MCF 10A (cell line): ENCODE measurements at places on chromosomes 4 and X.
A peak's percentile ranks its signal among the peaks of the same experiment; 100 is the strongest.

GRCh38 chr4:97153042-97153441 is 990.2 kb downstream of the STPG2 start:
- DNase-seq, result peak; percentile 42

- DNase-seq, result no peak
These were observed 331.5 kb upstream of the EMCN start for GRCh38 chr4:100849319-100849718.

GRCh38 chrX:119145241-119145653 is 17.6 kb upstream of the KIAA1210 start:
- DNase-seq, result peak; percentile 43

DNA sequence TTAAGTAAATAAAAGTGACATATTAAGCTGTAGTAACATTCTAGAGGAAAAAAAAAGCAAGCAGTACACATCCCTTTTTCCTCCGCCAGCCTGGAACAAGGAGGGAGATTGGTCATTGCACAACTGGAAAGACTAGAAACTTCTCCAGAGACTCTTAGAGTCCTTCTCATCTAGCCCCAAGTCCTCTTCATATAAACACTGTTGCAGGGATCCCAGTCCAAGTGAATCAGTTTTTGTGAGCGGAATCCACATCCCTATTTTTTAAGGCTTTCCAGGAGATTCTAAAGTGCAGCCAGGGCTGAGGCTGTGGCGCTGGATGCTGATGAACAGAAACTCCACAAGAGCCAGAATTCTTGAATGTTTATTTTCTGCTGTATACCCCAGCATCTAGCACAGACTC is 23.8 kb downstream of the REELD1 start:
- DNase-seq, result no peak

- DNase-seq, result no peak
These were observed 239.9 kb downstream of the MAML3 start for GRCh38 chr4:139913995-139914598.

DNA sequence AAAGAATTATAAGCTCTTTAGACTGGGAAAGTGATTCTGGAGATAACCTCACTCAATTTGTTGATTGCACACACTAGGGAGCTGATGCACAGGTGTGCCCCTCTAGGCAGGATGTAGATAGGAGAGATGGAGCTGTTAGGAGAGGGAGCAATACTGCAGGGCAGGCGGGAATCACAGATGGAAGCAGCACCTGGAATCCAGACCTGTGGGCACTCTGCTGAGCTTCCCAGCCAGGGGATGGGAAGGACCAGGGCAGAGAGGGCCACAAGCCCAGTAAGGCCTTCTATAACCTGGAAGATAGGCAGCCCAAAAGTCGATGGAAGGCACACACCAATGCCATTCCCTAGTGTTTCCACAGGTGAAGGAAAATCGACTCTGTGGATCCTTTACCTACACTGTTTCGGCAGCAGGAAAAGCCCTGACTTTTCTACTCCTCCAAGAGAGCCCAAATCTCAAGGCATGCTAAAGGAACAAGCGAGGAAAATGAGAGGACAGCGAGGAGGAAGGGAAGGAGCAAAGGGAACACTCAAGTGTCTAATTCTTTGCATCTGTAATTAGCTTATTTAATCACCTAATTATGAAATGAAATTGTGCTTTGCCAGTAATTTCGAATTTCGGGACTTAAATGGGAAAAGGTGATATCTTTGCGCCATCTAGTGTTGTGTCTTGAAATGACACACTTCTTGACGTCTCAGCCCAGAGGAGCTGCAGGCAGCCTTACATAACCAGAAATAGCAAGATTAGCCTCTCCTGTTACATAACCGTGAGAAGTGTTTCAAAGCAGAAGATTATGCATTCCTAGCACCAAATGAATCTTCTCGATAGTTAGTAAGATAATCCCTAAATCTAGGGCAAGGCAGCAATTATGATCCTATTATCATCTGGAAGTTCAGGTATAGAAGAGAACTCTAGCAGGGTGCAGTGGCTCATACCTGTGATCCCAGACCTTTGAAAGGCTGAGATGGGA is 31.0 kb upstream of the TLR3 start:
- DNase-seq, result peak; percentile 79

GRCh38 chrX:49184294-49185281 is 1.6 kb downstream of the PRICKLE3 start:
- peak; percentile 94 for DNase-seq

DNA sequence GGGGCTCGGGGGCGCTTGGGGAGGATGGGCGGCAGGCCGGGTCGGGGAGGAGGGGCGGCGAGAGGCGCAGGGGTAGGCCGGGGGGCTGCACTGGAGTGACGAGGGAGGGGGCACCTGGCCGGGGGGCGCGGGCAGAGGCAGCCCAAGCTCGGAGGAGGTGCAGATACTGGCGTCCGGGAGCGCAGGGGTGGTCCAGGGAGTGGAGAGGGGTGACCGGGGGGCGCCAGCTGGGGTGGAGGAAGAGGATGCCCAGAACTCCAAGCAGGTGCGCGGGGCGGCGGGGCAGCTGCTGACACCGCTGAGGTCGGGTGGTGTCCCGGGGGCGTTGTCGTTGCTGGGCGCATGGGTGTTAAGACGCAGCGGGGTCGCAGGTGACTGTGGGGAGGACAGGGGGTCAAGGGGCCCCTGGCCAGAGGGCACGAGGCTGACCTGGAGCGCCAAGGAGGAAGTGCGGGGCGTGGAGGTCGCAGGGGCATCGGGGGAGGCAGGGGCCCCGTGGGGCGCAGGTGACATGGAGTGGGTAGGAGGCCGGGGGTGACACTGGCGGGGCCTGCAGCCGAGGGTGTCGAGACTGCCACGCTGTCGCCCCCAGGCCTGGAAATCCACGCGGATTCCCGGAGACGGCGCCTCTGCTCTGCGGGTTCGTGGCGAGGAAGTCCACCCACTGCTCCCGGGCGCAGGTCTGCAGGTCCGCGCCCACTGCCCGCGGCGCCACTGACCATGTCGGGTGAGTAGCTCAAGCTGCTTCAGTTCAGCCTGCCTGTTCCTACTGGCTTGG is 928 bp downstream of the GYG2 start:
- no peak for DNase-seq

GRCh38 chr4:123043013-123043412 is 120.6 kb upstream of the NUDT6 start:
- no peak for DNase-seq

GRCh38 chr4:56465599-56466295 is 1.7 kb upstream of the SRP72 start:
- peak; percentile 36 for DNase-seq

- DNase-seq, result no peak
These were observed 543 bp downstream of the NFXL1 start for GRCh38 chr4:47913861-47914219.

GRCh38 chr4:56469489-56470210 is 2.2 kb downstream of the SRP72 start:
- DNase-seq, result no peak

DNA sequence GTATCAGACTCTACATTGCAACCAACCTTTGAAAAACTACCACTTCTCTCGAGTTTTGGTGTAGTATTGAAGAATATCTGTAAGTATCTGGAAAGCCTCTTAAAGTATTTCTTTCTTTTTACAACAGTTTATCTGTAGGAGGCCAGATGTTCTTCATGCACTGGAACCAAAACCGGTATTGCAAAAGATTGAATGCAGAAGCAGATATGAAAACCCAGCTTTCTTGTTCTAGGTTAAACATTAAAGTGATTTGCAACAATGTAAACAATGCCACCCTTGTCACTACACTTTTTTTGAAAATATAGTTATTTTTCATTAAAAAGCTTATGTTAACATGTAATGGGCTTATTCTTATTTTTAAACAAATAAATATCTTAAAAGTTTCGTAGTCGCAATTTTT is 27.2 kb downstream of the PLS3 start:
- no peak for DNase-seq

GRCh38 chr4:25874655-25875054 is 11.9 kb upstream of the SEL1L3 start:
- DNase-seq, result no peak

GRCh38 chrX:53939127-53939526 is 105.1 kb downstream of the PHF8 start:
- no peak for DNase-seq

DNA sequence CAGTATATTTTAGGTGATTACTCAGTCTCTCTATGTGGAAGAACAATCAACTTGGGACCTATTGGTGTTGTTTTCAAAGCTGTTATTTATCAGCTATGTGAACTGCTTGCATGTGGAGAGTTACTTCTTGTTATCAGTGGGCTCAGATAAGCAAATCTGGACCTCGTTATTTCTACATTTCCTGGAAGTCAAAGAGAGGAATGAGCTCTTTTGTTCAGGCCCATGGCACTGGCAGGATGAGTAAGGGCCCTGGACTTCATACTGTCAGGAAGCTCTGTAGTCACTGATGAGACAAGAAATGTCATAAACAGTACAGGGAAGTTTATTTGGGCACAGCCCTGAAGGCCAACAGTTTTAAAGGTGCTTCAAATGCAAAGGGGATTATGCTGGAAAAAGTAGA is 760.6 kb upstream of the EPHA5 start:
- DNase-seq, result no peak

- no peak for DNase-seq
These were observed 348.3 kb downstream of the PCDH7 start for GRCh38 chr4:31068257-31069075.

DNA sequence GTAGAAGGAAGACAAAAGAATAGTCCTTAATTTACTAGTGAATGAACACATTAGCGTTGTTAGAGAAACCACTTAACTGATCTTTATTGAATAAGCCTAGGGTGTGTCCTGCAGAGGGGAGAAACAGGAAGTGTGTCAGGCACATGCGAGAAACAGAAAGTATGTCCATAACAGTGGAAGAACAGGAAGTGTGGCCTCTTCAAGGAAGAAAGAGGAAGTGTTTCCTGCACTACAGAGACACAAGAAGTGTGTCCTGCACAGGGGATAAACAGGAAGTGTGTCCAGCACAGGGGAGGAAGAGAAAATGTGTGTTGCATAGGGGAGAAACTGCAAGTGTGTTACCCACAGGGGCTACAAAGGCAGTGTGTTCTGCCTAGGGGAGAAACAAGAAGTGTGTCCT is 539.6 kb upstream of the PRKX start:
- no peak for DNase-seq

DNA sequence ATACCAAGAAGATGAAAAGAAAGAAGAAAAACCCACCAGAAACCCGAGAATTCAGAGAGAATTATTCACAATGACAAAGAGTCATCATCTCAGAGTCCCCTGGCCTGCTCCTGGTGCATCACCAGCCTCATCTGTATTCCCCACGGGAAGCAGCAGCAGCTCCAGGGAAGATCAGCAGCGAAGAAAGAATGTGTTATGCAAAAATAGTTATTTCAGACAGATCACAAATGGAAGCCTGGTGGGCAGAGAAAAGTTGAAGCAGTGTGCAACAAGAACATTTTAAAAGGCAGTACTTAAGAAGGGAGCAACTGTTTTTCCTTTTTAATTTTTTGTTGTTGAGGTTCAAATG is 189.2 kb downstream of the PPP3CA start:
- DNase-seq, result peak; percentile 14

- DNase-seq, result no peak
These were observed 197.9 kb downstream of the PRDM5 start for GRCh38 chr4:120724656-120725055.

DNA sequence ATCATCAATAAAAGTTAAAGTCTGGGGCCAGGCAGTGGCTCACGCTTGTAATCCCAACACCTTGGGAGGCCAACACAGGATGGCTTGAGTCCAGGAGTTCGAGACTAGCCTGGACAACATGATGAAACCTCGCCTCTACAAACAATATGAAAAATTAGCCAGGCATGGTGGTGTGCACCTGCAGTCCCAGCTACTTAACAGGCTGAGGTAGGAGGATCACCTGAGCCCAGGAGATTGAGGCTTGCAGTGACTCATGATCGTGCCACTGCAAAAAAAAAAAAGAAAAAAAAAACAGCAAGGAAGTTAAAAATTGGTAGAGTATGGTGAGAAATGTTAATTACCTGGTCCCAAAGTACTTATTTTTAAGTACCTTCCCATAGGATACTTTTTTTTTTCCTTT is 27.5 kb downstream of the FBXW7 start:
- peak; percentile 31 for DNase-seq

DNA sequence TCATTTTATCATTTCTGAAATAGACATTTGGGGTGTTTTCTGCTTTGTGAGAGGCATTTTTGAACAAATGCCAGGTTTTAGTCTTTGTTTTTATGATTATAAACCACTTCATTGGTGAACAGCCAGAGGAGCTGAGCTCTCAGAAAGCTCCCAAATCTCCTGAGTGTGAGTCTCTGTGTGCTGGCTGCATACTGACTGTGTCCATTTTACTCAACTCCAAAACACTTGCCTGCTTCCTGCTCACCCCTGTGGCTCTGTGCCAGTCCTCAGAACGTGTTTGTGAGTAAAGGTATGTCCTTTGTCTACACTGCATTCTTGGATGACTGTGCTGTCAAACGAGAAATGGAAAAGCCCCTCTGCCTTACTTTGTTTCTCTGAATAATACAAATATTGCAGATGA is 5.4 kb upstream of the LRAT start:
- peak; percentile 44 for DNase-seq

GRCh38 chr4:54099748-54100574 is at the start of gene GSX2:
TSS of gene GSX2 (plus strand) at chr4:54100163. CDS start at chr4:54100345, 182 bp downstream.
- no peak for DNase-seq
